T-helper 9 cell (primary cell): ENCODE measurements at places on chromosomes 11 and 22.

DNA sequence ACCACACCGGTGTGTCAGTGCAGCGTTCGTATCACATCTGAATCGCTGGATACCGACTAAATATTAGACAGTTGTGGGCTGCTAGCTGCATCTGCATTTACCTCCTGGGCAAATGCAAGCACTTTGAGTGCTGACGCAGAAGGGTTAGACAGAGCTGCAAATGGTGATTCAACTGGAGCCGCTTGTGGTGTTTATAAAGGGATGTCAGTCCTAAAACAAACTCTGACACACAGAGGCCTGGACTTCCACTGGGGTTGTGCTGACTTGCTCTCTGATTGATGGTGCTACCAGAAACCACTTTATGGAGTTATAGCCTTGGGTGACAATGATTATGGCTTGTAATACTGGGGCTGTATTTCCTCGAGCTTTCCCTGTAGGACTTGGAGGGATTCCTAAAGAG lies 374.4 kb downstream of the NTM start:
- DNase-seq = no peak

DNA sequence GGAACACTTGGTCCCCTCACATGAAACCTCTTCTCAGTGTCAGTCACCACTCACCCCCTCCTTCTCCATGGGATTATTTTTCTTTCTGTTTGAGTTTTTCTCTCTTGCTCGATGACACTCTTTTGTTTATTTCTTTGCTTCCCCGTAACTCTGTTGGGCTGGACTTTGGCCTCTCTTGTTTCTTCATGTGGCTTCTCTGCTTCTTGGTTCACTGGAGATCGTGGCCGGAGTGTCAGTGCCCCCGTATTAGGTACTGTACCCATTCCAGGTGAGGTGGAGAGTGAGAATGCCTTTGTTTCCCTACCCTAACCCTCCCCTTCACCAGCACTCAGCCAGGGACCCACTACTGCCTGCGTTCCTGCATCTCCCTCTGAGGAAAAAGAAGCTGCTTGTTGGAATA lies 32.5 kb downstream of the CYB5R2 start:
- DNase-seq = no peak

DNA sequence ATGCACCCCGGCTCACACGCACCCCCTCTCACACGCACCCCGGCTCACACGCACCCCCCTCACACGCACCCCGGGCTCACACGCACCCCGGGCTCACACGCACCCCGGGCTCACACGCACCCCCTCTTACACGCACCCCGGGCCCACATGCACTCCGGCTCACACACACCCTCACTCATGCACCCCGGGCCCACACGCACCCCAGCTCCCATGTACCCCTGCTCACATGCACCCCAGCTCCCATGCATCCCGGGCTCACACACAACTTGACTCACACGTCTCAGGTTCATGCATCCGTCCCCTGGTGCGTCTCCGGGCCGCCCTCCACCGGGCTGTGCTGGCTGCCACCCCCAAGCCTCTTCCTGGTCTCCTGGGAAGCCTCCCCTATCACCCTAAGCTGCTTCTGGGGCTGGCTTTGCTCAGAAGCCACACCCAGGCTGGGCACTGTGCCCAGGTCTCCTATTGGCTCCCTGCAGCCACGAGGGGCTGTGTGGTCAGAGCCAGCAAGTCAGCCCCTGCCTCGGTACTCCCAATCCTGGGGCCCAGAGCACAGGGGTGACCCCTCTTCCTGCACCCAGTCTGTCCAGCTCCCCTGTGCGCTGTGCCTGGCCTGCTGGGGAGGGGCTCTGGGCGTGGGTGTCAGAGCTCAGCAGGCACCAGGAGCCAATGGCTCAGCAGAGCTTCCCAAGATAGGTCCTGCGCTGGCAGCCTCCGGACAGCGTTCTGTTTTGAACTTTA lies 16.9 kb downstream of the TSPAN4 start:
- no peak for DNase-seq

GRCh38 chr11:116986521-116987105 lies 111.6 kb downstream of the SIK3 start:
- DNase-seq = no peak

DNA sequence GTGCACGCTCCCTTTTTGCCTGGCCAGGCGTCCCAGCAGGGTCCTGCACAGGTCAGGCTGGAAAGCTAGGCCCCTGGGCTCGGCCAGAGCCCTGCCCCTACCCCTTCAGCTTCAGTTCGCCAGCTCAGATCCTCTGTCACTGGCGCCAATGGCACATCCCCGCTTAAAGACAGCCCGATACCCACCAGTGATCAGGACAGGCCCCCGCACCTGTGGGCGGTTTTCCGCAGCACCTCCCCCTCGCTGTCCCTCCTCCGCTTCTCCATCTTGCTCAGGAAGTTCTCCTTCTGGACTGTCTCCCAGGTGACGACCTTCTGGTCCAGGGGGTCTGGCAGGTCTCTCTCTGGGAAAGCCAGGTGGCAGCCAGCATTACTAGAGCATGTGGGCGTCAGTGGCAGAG lies 5.9 kb downstream of the TSSC4 start:
- no peak for DNase-seq

DNA sequence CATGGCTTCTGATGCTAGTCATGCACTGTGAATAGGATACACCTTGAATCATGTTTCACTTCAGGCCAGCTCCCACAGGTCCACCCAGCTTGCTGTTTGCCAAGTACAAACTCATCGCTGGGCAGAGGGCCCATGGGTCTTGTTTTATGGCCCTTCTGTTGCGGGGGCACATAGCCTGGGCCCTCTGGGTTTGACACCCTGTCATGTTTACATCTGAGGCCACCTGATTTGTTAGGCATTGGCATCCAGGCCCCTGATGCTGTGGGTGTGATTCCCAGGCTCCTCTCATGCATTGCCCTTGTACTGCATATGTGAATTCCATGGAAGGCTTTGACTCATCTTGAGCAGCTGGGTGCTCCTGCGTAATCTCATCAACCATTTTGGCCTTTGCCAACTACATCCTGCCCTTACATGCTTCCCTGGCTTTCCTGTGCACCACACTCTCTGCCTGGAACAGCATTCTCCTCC lies 32.6 kb downstream of the PPFIBP2 start:
- no peak for DNase-seq

DNA sequence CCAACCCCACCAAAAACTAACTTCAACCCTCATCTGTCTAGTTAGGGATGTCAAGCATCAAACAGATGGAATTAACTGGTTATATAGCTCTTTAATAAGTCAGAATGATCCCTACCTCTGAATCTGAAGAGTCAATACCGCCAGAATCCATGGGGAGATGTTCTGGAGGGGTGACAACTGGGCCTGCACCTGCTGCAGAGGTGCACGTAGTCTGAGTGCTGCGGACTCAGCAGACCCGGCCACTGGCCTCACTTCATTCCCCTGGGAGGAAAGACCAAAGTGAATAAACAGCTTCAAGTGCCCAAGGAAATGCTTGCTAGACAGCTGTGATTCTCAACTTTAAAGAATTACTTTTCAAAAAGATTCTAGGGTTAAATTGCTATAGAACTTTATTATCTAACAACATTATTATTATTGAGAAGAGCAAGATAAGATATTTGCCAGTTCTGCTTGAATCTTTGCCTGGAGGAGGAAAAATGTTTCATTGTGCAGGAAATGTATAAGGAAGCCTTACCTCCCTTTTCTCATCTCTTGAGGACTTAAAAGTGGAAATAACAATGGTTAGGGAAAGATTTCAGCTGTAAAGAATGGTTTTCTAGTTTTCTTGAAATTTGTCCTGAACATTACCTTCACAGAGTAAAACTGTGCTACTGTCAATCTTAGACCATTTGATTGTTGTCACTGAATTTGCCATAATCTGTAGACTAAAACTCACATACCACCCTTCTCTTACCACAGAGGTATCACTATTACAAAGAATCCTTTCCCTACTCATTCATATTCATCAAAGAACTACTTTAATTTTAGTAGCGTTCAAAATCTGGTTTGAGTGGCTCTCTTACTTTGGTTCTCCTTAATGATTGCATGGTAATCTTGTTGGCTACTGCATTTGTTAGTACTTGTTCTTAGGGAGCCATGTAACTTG lies 4.2 kb downstream of the XBP1 start:
- no peak for DNase-seq

GRCh38 chr11:106047631-106048030 lies 25.6 kb upstream of the MSANTD4 start:
- no peak for DNase-seq

DNA sequence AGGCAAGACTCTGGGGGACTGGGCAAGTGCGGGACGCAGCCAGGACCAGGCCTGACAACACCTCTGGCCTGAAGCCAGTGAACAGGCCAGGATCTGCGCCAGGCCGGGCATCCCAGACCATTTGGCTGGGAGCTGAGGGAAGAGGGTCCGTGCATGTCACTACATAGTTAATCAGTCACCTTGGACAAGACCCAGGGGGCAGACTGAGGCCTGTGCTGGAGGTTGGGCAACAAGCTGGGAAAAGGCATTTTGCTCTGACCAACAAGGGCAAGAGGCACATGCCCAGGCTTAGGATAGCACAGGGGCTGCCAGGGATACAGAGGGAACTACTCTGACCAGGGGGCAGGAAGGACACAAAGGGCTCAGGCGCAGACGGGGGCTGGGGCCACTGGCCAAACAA lies 7.0 kb upstream of the CHADL start:
- no peak for DNase-seq

GRCh38 chr11:95567685-95568084 lies 221.9 kb downstream of the FAM76B start:
- no peak for DNase-seq
